DMS53 (cell line): ENCODE measurements at places on chromosomes 6 and 20.

GRCh38 chr6:154356113-154356512 is 490 bp downstream of the IPCEF1 start:
- DNase-seq: no peak

- no peak for DNase-seq
These were observed 10.5 kb upstream of the APMAP start for GRCh38 chr20:25003002-25003401.

GRCh38 chr6:125354649-125355048 is 52.9 kb upstream of the HDDC2 start:
- DNase-seq: no peak

DNA sequence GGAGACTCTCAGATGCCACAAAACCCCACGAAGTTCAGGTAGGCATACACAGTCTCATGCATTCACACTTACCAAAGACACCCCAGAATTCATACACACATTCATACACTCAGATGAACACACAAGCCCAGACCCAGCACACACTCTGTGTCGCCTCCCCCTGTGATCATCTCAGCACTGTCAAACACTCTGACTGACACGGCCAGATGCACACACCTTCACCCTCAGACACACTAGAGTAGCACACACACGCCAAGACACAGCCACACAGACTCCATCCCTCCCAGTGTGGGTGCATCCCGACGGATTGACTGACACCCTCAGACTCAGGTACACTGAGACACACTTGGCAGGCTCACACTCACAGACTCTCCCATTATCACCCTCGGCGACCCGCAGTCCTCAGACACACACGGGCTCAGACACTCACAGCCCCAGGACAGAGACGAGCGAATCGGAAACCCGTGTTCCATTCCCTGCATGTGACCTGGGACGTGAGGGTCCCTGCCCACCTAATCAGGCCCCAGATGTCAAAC is 872 bp upstream of the RIMS4 start:
- DNase-seq: no peak

GRCh38 chr6:34150766-34151165 is 4.9 kb upstream of the GRM4 start:
- no peak for DNase-seq
